ENCODE measurements at places on chromosomes 4 and X. TPM values are rescaled to one million over a fixed set of nuclear protein-coding genes. Genes with fewer than 3 reads are reported as not detected.

DNA sequence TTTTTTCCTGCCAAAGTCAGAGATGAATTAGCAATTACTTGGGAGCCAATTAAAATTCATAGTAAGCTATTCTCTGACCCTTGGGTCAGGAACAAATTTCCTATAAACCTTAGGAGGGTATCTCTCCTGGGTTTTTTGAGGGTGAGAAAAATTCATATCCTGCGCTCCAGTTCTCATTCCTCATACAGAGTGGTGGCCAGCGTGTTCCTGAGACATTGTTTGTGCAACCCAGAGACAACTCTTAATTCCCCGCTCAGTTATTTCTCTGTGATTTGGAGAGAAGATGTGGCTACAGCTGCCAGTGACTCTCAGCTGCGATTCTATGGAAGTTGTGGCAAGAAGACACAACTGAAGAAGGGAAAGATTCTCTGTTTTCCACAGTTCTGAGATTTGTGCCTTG, 37.9 kb upstream of the CBR4 start:
- ATAC-seq, result no peak

DNA sequence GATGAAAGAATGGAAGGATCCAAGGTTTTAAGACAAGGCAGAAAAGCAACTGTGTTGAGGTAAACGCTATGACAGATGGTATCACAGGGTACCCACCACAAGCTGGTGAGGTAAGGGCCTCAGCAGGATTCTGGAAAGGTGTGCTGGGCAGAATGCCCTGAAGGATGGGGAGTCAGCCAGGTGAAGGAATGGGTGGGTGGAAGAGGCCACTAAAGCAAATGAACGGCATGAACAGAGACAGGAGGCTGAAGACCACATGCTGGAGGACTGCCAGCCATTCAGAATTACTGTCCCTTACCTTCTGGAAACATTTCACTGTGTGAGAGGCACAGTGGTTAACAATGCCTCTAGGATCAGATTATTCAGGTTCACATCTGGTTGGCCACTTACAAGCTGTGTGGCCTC, 23.6 kb downstream of the GPRIN3 start:
- no peak for ATAC-seq

DNA sequence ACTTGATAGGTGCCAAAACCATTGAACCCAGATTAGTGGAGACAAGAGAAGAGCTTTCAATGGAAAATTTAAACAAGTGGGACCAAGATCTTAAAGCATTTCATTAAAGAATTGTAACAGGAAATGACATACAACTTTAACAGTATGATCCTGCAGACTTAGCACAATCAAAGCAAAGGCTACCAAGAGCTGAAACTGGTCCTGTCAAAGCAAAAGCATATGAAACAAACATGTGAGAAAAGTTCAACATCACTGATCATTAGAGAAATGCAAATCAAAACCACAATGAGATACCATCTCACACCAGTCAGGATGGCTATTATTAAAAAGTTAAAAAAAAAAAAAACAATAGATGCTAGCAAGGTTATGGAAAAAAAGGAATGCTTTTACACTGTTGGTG, 425.6 kb downstream of the IL1RAPL1 start:
- no peak for ATAC-seq

IL2RG gene
- 1.9 TPM for total RNA-seq
